Left lung (tissue), 14 donors: ENCODE measurements at places on chromosomes 12 and 14. TPM values are rescaled to one million over a fixed set of nuclear protein-coding genes. Genes with fewer than 3 reads are reported as not detected.

SLC7A7 gene
- polyA plus RNA-seq = 10.6 TPM

B4GALNT1 gene
- polyA plus RNA-seq = 1.2 TPM

DDX47 gene
- polyA plus RNA-seq = 81.7 TPM

ADCY6 gene
- 55.6 TPM for polyA plus RNA-seq

HOTAIR gene
- polyA plus RNA-seq = not detected

NEMP1 gene
- polyA plus RNA-seq = 27.7 TPM

GPRC5D gene
- 0.78 TPM for polyA plus RNA-seq

PKP2 gene
- 6.7 TPM for polyA plus RNA-seq

IFT81 gene
- 40.9 TPM for polyA plus RNA-seq

WSCD2 gene
- 1.0 TPM for polyA plus RNA-seq

SLC25A47 gene
- not detected for polyA plus RNA-seq

KRT2 gene
- polyA plus RNA-seq = not detected

EEF1AKMT3 gene
- polyA plus RNA-seq = 14.7 TPM

SERPINA9 gene
- not detected for polyA plus RNA-seq

KLHDC1 gene
- 5.7 TPM for polyA plus RNA-seq

GRCh38 chr12:125065919-125066570 lies 810 bp downstream of the AACS start:
- no peak for DNase-seq

DNA sequence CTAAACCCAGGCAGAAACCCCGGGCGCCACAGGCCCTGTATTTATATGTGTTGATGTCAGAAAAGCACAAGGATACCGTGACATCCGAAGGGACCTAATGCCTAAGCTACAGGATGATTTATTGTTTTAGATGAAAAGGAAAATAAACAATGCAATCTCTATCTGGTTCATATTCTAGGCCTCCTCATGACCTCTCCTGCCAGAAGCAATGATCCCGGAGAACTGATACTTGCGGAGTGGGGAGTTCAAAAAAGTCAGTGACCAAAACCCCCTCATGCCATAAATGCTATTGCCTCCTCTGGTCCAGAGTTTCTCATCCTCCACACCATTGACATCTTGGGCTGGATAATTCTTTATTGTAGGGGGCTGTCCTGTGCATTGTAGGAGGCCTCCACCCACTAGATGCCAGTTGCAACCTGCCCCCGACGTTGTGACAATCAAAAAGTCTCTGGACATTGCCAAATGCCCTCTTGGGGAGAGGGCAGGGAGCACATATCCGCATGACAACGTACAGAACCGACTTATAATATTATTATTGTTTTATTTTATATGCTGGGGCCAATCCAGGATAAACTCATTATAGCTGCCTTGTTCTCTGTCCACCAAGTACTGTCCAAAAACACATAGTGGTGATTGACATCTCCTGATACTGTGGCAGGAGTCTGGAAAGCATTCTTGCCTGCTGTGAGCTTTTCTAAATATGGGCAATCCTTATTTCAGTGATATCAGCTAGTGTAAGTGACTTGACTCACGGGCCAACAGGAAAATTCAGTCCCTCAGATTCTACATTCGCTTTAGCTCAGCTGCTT lies 1.1 kb upstream of the CSRP2 start:
- DNase-seq = no peak

DNA sequence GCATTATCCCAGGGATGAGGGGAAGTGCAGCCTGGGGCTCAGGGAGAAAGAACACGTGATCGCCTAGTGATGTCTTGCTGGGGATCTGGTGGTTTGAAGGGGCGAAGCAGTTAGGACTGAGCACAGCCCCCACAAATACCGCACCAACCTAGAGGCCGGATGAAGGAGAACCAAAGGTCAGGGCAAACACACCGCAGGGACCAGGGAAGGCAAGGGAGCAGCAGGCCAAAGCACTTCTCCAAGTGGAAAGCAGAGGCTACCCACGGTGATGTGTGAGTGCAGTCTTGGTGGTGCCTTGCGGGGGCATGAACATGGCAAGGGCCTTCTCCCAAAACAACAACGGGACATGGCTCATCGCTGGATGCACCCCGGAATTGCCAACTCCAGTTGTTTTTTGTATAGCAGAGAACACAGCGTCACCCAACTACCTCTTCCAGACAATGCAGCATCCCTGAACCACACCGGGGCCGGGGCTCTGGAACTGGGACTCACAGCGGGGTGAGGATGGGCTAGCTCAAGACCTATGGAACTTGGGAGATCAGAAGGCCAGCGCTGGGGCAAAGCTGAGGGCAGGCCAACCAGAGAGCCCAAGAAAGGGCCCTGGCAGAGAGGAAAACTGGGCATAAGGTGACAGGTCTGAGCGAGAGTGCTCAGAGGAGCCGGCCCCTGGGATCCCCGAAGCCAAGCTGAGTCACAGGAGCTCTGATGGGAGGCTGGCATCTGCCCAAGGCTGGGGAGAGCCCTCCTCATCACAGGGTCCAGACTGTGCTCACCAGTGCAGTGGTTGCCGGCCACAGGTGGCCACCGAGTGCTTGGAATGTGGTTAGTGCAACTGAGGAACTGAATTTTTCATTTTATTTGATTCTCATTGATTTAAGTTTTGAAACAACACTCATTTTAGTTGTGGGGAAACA lies 11.1 kb downstream of the GALNT16 start:
- DNase-seq = no peak

GRCh38 chr12:56599041-56599440 lies 31.1 kb downstream of the BAZ2A start:
- DNase-seq = no peak

- no peak for DNase-seq
Observed at GRCh38 chr12:72105849-72106248, 166.3 kb upstream of the TRHDE start.

- DNase-seq = no peak
Observed at GRCh38 chr12:108143144-108143543, 14.1 kb downstream of the WSCD2 start.

DNA sequence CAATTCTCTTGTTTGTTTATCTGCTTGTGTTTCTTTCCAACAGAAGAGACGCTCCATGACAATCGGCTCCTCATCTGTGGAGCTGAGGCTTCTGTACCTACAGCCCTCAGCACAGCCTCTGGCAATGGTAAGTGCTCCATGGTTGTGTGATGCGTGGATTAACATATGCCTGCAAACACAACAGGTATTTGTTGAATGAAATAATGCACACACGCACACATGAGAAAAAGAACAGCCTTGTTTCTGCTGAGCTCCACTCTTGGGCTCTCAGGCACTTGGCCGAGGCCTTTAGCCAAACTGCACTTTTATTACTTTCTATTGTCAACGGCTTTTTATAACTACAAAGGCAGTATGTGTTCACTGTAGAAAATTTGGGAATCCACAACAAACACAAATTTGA lies 120.4 kb upstream of the TMCC3 start:
- DNase-seq = no peak

- no peak for DNase-seq
Observed at GRCh38 chr12:102350070-102350469, 130.3 kb downstream of the IGF1 start.

- DNase-seq = no peak
Observed at GRCh38 chr12:50914872-50915484, 37.4 kb upstream of the HIGD1C start.

GRCh38 chr12:110858848-110859247 lies 12.1 kb downstream of the CCDC63 start:
- no peak for DNase-seq

DNA sequence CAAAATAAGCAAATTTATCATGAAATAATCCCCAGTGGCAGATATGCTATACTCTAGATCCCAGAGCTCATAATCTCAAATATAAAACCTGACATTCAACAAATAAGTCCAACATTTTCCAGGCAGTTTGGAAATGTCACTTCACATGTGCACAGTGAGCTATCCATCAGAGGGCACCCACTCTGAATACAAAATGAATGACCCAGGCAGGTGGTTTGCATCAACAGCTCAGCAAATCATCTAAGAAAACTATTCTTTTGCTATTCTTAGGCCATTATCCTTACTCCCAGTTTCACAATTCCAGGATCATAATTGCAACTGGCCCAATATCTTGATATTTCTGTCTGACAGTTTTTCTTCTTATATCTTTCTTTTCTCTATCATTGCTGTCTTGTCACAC lies 38.5 kb downstream of the TRIM9 start:
- DNase-seq = peak; percentile 85

GRCh38 chr14:54738009-54738408 lies 164.6 kb downstream of the GCH1 start:
- DNase-seq = no peak

DNA sequence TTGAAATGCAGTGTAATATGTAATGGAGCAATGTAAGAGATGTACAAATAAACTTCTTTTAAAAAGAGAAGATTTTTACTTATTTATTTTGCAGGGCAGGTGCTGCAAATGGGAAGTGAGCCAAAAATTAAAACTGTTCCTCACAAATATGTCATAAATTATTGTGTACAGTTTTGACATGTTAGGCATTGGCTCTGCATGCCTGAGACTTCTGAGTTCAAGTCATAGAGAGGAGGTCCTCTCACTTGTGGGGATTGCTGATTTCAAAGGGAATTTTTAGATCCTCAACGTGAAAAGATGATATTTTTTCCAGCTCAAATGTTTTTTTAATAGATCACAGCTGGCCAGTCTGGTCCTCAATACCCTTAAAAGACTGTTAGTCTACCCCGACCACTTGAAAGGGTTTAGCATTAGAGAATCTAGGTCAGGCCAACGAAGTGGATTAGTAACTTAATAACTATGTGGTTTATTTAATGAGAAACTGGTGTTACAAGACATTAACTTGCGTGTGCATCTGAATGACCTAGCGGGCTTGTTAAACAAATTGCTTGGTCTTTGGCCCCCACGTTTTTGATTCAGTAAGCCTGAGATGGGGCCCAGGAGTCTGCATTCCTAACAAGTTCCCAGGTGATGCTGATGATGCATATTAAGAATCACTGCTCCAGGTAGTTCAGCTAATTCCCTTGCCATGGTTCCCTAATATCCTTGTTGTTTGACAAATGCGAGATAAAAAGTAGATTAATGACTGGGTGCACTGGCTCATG lies 30.9 kb upstream of the WDR89 start:
- no peak for DNase-seq

DNA sequence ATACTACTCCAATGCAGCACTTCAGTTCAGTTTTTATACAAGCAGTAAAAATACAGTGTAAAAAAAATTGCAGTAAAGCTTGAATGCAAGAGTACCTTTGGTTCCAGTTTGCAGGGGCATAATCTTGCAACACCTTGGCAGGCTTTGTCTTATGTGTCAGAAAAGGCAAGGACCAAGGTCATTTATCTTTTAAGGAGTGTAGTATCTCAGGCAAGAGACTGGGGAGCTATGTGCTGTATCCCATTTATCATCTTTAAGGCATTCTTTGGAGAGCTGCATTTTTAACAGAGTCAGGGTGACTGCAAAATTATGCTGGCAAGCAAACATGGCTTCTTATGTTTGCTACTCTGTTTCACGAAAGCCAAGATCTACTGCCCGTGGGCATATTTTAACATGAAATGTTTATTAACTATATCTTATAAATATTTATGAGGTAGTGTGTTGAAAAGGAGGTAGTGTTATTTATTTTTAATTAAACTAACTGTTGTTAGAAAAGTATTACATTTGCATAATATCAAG lies 14.8 kb upstream of the DLGAP5 start:
- DNase-seq = no peak

DNA sequence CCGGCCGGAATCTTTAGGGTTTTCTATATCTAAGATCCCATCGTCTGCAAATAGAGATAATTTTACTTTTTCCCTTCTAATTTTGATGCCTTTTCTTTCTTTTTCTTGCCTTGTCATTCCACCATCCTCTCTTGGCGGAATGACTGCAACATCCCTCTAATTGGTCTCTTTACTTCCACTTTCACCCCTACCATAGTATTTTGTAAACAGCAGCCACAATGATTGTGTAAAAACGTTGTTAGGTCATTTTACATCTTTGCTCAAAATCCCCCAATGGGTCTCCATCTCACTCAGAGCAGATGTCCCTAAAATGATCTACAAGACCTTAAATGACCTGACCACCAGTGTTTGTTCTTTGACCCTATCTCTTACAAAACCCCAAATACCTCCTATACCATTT lies 80.0 kb upstream of the STAC3 start:
- DNase-seq = no peak

DNA sequence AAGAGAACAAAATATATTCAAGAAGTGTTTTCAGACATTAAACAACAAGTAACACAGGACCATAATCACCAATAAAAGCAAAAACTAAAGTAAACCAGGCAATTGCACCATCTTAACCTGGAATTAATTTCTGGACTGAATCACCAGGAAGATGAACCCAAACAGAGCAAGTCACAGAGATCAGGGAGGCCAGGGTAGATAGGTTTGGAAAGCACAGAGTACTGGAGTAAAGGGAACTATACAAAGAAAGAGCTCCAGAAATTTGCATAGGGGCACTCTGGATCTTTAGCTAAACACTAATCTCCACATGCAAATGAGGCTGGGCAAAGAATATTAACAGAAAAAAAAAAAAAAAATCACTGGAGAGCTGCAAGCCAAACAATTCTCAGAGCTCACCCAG lies 84.7 kb downstream of the NUAK1 start:
- no peak for DNase-seq

DNA sequence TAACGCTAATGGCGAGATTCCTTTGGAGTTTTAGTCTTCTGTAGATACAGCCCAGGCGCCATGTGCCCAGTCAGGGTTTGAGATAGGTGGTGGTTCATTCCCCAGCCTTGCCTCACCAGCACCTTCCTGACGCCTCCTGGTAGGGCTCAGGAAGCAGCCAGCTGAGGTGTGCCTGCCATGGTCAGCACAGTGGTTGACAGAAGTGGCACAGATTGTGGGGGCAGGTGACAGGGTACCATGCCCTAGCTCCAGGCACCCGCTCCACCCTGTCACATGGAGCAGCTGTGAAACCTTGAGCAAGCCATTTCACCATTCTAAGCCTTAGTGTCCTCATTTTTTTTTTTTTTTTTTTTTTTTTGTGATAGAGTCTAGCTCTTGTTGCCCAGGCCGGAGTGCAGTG lies 45.6 kb downstream of the EVL start:
- no peak for DNase-seq

- DNase-seq = no peak
Observed at GRCh38 chr12:82805812-82806497, 119.2 kb downstream of the TMTC2 start.

DNA sequence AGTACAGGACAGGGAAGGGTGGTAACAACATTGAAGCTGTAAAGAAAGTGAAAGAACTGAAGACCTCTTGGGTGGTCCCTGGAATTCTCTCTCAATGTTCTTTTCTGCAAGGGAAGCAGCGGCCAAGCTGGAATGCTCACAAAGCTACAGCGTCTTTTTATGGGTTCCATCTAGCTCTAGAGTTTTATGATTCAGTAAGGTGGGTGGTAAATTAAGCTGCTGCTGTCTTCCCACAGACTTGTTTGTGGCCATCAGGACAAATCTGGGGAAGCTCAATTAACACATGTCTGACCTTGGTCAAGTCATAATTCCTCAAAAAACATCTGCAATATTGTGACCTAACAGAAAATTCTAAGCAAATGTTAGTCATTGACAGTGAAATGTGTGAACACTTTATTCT lies 139.1 kb downstream of the MED13L start:
- DNase-seq = no peak

GRCh38 chr12:14741942-14742341 lies 45.5 kb upstream of the GUCY2C start:
- no peak for DNase-seq

DNA sequence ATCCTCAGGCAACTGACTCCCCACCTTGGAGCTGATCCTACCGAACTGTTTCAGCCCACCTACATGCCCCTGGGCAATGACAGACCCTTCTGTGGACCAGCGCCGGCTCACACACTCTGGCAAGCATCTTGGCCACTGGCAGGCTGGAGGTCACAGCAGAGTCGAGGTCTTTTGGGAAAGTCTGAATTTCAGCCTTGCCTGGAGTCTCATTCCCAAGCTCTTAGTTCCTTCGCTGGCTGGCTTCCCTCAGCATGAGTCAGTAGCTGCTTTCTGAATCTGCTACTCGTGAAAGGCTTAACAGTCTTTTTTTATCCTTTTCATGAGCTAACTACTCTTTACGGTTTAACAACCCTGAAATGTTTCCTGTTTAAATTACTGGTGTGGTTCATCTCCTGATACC lies 44.5 kb downstream of the ASCL4 start:
- DNase-seq = no peak
